ENCODE measurements at places on chromosomes 7 and 10.

DNA sequence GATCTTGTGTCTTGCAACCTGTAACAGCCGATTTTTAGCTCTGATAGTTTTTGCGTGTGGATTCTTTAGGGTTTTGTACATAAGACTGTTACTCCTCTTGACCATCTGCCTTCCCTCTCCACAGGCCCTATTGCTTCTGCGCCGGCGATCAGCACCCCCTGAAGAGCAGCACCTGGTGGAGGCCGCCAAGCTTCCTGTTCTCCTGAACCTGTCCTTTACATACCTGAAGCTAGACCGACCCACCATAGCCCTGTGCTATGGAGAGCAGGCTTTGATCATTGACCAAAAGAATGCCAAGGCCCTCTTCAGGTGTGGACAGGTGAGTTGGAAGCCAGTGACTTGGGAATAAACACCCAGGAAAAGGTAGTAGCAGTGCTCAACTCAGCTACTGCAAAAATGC, 12.6 kb downstream of the FKBP6 start:
- DNase-seq = peak; percentile 78

- no peak for DNase-seq
Measured at GRCh38 chr7:29604702-29605101, 41.1 kb downstream of the PRR15 start.

DNA sequence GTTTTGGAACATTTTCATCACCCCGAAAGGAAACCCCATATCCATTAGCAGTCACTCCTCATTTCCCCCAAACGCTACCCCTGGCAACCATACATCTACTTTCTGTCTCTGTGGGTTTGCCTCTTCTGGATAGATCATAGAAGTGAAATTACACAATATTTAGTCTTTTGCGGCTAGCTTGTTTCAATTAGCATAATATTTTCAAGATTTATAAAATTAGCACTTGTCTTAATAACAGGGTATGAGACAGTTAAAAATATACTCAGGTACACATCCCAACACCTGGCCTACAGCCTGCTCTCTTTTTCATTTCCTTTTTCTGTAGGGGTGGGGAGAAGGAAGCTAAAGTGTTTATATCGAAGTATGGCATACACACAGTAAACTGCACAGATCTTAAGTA, 81.4 kb upstream of the LRGUK start:
- DNase-seq = no peak

- DNase-seq = no peak
Measured at GRCh38 chr10:82037076-82037475, 162.1 kb downstream of the NRG3 start.

GRCh38 chr7:49780953-49781352, 7.5 kb downstream of the VWC2 start:
- DNase-seq = no peak

- DNase-seq = no peak
Measured at GRCh38 chr7:140723574-140723973, 27.1 kb downstream of the NDUFB2 start.

- DNase-seq = no peak
Measured at GRCh38 chr7:2886391-2886790, 42.3 kb upstream of the GNA12 start.

DNA sequence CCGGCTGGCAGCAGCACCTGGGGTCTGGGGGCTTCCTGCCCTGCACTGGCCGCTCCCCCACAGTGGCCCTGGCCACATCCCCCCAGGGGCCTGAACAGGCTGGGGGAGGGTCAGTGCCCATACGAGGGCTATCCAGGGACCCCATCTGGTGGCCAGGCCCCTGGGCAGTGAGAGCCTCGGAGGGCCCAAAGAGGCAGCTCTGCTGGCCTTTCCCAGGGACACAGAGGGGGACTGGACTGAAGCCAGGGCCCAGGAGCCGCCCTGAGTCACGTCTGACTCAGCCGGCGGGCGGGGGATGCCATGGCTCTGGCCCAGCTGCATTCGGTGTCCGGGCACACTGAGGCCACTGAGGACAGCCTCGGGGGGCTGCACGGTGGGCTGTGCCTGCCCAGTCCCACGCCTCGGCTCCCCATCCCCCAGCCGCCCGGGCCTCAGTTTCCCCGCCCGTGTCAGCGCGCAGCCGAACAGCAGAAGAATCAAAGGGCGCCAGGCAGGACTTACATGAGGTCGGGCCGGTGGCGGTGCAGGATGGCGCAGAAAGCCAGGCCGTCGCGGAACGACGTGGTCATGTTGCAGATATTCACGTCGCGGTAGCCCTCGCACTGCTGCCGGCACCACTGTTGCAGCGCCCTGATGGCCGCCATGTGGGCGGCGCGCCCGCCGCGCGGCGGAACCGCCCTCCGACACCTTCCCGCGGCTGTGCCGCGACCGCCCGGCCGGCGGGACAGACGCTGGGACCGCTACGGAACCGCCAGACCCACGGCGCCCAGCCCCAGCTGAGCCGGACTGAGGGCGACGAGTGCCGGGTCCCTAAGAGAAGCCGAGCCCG, at the start of gene MICALL2:
MICALL2 (minus strand) TSS at position 788 of the 829 bp plus-strand sequence; CDS start at position 644, 144 bp downstream.
- DNase-seq = peak; percentile 71

DNA sequence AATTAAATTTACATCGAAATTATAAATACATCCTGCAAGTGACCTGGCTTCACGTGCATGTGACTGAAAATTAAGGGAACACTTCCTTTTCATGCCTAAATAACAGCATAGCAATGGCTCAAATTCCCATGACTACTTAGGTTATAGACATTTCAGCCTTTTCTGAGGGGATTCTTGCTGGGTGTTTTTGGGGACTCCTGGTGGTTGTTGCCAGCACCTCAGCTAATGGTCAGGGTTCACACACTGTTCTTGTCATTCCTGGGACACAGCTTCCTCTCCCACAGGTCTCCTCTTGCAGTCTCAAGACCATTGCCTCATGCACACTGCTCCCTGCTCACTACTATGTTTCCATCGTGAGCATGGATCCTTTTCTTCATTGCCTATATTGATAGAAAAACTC, 148.9 kb upstream of the GLI3 start:
- DNase-seq = no peak

- DNase-seq = peak; percentile 79
Measured at GRCh38 chr10:63157845-63158624, 24.9 kb downstream of the NRBF2 start.

GRCh38 chr10:6802759-6803426, 222.8 kb upstream of the PRKCQ start:
- no peak for DNase-seq
